ENCODE measurements at places on chromosomes 5 and 9. TPM values are rescaled to one million over a fixed set of nuclear protein-coding genes. Genes with fewer than 3 reads are reported as not detected.

UGT3A1 gene
- 0.11 TPM for total RNA-seq

FRRS1L gene
- total RNA-seq: 0.12 TPM

GRCh38 chr9:106718936-106719335, 144.0 kb upstream of the ZNF462 start:
- DNase-seq: no peak

NR5A1 gene
- not detected for total RNA-seq

DNA sequence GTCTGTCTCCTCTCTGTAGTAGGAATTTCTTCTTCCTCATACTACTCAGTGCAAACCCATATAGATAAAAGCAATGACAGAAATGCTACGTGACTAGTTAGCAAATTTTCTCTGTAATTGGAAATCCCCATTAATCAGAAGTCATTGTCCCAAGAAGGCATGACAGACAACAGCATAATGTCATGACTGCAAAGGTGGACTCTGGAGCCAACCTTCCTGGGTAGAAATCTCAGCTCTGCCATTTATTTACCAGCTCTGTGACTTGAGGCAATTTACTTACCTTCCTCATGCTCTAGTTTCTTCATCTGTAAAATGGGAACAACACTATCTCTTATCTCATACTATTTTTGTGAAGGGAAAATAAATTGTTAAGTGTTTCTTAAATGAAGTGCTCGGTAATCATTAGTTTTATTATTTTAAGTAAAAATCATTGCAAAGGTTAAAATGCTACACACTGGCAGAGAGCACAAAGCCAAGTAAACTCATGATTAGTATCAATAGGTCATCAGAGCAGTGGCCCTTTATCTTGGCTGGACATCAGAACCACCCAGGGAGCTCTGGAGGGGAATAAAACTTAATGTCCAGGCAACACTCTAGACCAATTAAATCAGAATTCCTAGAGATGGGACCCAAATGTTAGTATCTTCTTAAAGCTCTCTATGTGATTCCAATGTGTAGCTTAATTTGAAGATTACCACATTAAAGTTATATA, 43.8 kb upstream of the FST start:
- no peak for DNase-seq

DNA sequence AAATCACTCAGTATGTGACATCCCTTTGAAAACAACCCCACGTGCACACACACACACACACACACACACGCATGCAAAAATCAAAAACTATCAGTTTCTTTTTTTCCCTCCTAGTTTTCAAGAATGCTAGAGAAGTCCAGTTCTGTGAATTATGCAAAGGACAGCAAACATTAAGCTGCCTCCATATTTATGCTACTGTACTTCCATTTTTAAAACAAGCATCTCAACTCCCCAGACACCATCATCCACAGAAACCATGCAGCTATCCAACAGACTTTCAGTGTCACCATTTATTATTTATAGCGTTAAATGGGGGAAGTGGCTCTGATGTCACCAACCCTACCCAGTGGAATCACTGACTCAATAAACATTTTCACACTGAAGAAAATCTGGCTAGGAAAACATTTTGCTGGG, 1.6 kb downstream of the FBXW11 start:
- DNase-seq: no peak

- no peak for DNase-seq
Observed at GRCh38 chr5:50328193-50328729, 112.8 kb downstream of the EMB start.

DNA sequence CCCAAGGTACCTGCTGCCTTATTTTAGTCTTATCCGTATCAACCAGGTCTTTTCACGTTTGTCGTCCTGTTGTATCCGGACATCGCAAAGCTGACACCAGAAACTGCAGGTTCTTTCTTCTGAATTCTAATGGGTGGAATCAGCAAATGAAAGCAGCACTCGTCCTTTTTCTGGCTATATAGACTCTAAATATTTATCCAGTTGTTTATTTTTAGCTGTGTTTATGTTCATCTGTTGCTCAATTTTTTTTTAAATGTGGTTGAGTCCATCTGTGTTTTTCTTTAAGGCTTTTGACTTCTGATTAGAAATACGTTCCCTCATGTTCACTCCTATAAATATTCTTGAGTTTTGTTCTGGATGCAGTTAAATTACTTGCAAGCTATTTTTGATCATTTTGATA, 831.7 kb downstream of the MTRR start:
- DNase-seq: no peak

DNA sequence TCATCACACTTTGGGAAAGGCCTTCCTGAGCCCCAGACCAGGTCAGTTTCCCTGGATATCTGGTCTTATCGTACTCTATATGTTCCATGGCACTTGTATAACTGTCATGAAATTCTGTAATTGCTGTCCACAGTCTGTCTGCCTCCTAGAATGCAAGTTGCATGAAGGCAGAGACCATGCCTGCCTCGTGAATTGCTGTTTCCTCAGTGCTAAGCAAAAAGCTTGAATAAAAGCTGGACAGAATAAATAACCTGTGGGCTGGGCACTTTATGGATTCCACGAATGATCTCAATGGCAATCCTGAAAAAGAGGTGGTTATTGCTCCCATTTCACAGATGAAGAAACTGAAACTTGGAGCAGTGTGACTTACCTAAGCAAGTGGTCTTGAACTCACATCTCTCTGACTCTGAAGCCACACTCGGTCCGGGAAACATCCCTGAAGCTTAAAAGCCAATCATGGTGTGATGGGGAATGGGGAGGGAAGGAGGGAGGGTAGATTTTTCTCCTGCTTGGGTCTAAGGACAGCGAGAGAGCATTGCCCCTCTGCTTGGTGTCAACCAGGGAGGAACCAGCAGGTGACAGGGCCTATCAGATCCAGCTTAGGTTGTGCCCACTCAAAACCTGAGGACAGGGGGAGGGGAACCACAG, 13.2 kb upstream of the LHX2 start:
- DNase-seq: no peak

Measured in esophagus squamous epithelium (tissue), 5 donors.